ENCODE measurements at places on chromosomes 13 and 19.

DNA sequence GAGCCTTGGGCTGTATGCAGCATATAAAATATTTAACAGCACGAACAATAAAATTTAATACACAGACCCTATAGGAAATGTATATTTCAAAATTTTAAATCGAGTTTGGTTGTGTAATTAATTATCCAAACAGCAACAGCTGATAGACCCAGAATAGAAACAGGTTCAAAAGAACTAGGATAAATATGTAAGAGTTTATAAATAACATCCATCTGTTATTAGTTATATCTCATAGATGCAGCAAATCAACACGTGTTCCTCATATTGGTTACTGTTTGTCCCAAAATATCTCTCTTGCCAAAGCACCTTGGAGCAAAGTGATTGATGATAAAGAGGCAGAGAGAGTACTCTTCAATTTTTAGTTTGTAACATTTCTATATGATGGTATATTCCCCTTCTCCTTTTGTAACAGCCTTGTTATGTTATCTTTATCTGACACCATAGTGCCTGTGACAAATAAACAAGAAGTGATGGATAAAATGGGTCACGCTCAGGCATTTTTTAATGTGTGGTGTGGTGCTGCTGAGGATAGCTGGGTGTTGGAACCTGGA lies 260.6 kb upstream of the NBEA start:
- DNase-seq: no peak

DNA sequence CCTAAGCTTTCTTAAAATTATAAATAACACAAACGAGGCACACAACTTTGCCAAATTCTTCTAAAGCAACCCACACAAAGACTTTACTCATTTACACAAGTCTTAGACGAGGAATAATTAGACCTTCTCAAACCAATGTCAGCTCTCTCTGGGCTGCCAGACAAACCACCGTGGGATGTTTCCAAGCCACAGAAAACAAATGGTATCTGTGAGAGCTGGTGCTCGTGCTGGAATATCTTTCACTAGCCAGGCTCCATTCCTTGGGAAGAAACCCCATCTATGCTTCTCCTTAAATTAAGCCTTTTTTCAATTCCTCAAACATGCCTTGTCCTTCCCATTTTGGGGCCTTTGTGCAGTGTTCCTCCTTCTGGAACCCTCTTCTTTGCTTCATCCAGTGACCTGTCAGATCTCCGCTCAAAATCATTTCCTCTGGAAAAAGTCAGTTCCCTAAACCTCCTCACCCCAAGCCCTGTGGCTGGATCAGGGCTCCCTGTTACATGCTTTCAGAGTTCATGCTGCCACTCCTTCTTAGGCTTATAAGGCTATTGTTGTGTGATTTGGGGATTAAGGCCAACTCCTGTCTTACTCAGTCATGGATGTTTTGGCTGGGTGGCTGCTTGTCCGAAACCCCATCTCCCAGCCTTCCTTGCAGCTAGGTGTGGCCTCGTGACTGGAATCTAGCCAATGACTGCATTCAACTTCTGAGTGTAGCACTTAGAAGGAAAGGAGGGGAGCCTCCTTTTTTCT lies 64.2 kb upstream of the GTF2F2 start:
- no peak for DNase-seq

- DNase-seq: no peak
These were observed 1.3 kb downstream of the IL11 start for GRCh38 chr19:55368701-55369563.

DNA sequence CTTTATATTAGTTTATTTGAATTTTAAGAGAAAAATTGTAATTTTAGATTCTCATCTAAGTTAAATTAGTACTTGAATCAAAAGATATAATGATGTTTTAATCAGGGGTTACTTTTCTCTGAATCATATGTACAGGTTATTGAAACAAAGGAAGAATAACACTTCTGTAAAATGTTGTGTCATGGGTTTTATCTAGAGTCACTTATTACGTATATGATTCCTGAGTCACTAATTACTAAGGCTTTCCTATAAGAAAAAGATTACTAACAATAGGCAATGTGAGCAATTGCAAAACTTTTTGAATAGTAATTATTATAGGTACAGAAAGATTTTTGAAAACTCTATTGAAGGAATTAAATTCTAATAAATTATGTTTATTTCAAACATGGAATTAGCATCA lies 99.2 kb upstream of the KLF5 start:
- DNase-seq: no peak

- no peak for DNase-seq
These were observed 20.6 kb downstream of the ZNF558 start for GRCh38 chr19:8811315-8812172.

DNA sequence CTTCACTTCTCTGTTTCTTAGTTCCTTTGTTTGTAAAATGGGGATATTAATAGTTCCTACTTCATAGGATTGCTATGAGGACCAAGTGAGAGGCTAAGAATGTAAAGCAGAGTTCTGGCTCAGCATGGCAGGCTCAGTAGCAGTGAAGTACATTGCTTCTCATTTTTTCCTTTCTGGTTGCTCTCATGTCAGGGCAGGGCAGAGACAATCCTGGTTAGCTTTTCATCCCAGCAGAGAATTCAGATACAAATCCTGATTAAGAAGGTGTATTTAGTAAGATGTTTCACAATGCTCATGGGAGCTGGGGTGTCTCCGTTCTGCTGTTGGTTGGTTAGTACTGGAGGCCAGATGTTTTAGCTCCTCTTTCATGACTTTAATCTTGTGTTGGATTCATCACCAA lies 42.9 kb downstream of the WASF3 start:
- DNase-seq: no peak

Data from activated CD4-positive, alpha-beta T cell treated with anti-CD3 and anti-CD28 coated beads for 24 hours (primary cell).